Activated CD4-positive, alpha-beta T cell treated with anti-CD3 and anti-CD28 coated beads, Interleukin-2, amount 10 ng/mL, durations not matched to agents 24 days and 14 days (primary cell): ENCODE measurements at places on chromosomes 13 and 19. TPM values are rescaled to one million over a fixed set of nuclear protein-coding genes. Genes with fewer than 3 reads are reported as not detected.

PTBP1 gene
- 789 and 832 TPM in 2 replicates for total RNA-seq

ZNF730 gene
- total RNA-seq, result 0.68 and 0.85 TPM in 2 replicates

KIR2DL1 gene
- total RNA-seq, result not detected in 2 replicates

CYP4F2 gene
- total RNA-seq, result not detected in 2 replicates

DLL3 gene
- 2.2 TPM in 2 replicates for total RNA-seq

DIRAS1 gene
- 0.16 TPM in 1 of 2 replicates, not detected in the other for total RNA-seq

KLK14 gene
- total RNA-seq, result 0.91 and 1.1 TPM in 2 replicates

ZNF583 gene
- 1.9 and 2.0 TPM in 2 replicates for total RNA-seq

LILRB3 gene
- 0.26 TPM in 1 of 2 replicates, not detected in the other for total RNA-seq

UBE2L5 gene
- total RNA-seq, result not detected in 2 replicates

C19orf33 gene
- total RNA-seq, result 0.52 TPM in 1 of 2 replicates, not detected in the other

SIGLEC12 gene
- 0.98 and 1.5 TPM in 2 replicates for total RNA-seq

MBD3L2 gene
- not detected in 2 replicates for total RNA-seq

VASP gene
- total RNA-seq, result 215 and 219 TPM in 2 replicates

CPB2 gene
- not detected in 2 replicates for total RNA-seq

PLA2G4C gene
- 9.2 and 11.4 TPM in 2 replicates for total RNA-seq

RDH8 gene
- total RNA-seq, result not detected in 2 replicates

CYP2A6 gene
- total RNA-seq, result not detected in 2 replicates

KEAP1 gene
- total RNA-seq, result 81.0 and 82.1 TPM in 2 replicates

ZNF471 gene
- total RNA-seq, result 0.09 and 0.19 TPM in 2 replicates

FCER2 gene
- total RNA-seq, result not detected in 2 replicates

TMC4 gene
- total RNA-seq, result 0.54 and 1.1 TPM in 2 replicates

PTGIR gene
- 194 TPM in 2 replicates for total RNA-seq

KLF1 gene
- 0.77 and 1.2 TPM in 2 replicates for total RNA-seq

VSTM2B gene
- total RNA-seq, result not detected in 2 replicates

KCNRG gene
- 0.43 TPM in 1 of 2 replicates, not detected in the other for total RNA-seq
